HS-5 (cell line): ENCODE measurements at places on chromosomes 2 and 18.
A peak's percentile ranks its signal among the peaks of the same experiment; 100 is the strongest.

DNA sequence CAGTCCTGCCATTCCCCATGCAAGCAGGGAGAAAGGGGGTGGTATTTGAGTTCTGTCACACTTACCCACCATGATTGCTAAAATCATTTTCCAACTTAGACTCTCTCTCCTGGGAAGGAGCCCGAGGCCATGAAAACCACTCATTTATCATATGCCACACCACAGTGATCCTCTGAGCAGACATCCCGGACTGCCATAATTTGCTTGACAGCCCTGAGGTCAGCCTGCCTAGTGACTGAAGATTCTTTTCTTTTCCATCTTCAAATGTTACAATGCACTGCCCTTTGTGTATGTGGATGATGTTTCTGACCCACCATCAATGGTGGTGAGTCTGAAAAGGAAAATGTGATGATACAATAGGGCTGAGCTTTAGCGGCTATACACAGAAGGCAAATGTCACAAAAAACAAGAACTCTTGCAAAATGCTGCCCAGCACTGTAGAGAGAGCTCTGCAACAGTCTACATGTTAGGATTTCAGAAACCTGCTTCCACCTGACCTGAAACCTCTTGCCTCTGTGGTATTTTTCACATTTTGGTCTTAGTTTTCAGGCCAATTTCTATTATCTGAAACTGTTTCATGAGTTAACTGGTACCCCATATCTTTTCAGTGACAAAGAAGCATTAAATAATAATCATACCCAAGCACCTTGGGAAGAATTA lies 272.8 kb downstream of the ZNF385B start:
- no peak for DNase-seq

- DNase-seq: no peak
Measured at GRCh38 chr18:50190926-50191325, 4.0 kb downstream of the MYO5B start.

- no peak for DNase-seq
Measured at GRCh38 chr2:47295131-47295980, 107.6 kb upstream of the MSH2 start.

DNA sequence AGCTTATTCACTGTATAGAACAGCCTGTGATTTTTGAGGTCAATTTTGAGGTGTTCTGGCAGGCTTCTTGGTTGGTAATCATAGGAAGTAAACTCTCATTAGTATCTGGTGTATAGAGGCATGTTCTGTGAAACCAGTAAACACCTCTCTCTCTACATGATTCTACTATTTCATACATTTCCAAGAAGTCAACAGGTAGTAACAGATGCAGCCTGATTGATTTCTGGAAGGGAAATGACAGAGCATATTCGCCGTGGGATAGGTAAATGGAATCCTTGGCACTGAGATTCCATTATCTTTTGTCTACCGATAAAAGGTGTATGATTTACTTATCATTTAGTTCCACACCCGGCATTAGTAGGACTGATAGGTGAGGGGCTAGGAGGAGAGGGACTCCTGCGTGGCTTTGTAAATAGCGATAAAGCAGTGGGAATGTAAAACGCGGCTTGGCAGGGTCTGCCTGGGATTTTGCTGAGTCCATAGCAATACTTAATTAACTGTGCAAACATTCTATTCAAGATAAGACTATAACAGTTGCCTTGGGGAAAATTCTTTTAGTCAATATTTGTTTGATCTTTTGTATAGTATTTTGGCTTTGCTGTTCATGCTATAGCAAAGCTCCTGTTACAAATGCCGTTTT lies 32.3 kb downstream of the LYPD6B start:
- no peak for DNase-seq

GRCh38 chr2:232502911-232503808 lies 15.5 kb upstream of the ECEL1 start:
- no peak for DNase-seq

- no peak for DNase-seq
Measured at GRCh38 chr2:25505622-25506021, 163.9 kb upstream of the DNMT3A start.

GRCh38 chr2:148201075-148202004 lies 180.4 kb downstream of the MBD5 start:
- DNase-seq: peak; percentile 6

GRCh38 chr2:163191372-163191771 lies 352.8 kb upstream of the KCNH7 start:
- no peak for DNase-seq

GRCh38 chr18:76522551-76522950 lies 27.5 kb upstream of the ZNF516 start:
- DNase-seq: no peak
